Pericardium fibroblast (primary cell): ENCODE measurements at places on chromosomes 11 and 22. TPM values are rescaled to one million over a fixed set of nuclear protein-coding genes. Genes with fewer than 3 reads are reported as not detected.

Gene CRYBA4
- not detected in 2 replicates for total RNA-seq

Gene IGSF9B
- 0.51 and 1.6 TPM in 2 replicates for total RNA-seq

Gene BCR
- total RNA-seq: 18.8 and 28.6 TPM in 2 replicates

Gene GRIK4
- total RNA-seq: not detected in 2 replicates

Gene CTSW
- total RNA-seq: not detected in 2 replicates

Gene ENTHD1
- total RNA-seq: not detected in 2 replicates

Gene C11orf42
- total RNA-seq: not detected in 2 replicates

Gene CCDC89
- 2.0 and 4.7 TPM in 2 replicates for total RNA-seq

Gene LRP5
- total RNA-seq: 18.0 and 20.2 TPM in 2 replicates

Gene SHANK2
- total RNA-seq: 2.2 TPM in 1 of 2 replicates, not detected in the other

Gene PRG3
- not detected in 2 replicates for total RNA-seq

Gene PPP1CA
- 103 and 165 TPM in 2 replicates for total RNA-seq

Gene INTS4
- 15.1 and 16.5 TPM in 2 replicates for total RNA-seq

Gene SCGB2A2
- total RNA-seq: not detected in 2 replicates

Gene FAM180B
- total RNA-seq: 0.12 and 1.3 TPM in 2 replicates

Gene OR6T1
- not detected in 2 replicates for total RNA-seq

Gene OR8D1
- not detected in 2 replicates for total RNA-seq

Gene CCDC81
- under 0.01 TPM in 1 of 2 replicates, not detected in the other for total RNA-seq

Gene SRPRA
- 52.3 and 81.1 TPM in 2 replicates for total RNA-seq

Gene SCUBE1
- total RNA-seq: 0.09 and 0.23 TPM in 2 replicates

Gene RIMBP3C
- 1.1 and 1.3 TPM in 2 replicates for total RNA-seq

Gene CATSPER1
- not detected in 2 replicates for total RNA-seq

Gene INSC
- total RNA-seq: 0.17 TPM in 1 of 2 replicates, not detected in the other

Gene OR8A1
- total RNA-seq: not detected in 2 replicates

Gene KRTAP5-5
- not detected in 2 replicates for total RNA-seq

Gene DSCAML1
- not detected in 2 replicates for total RNA-seq

Gene HTR3A
- not detected in 2 replicates for total RNA-seq

Gene PATE4
- not detected in 2 replicates for total RNA-seq

Gene KRTAP5-11
- not detected in 2 replicates for total RNA-seq

Gene FBLN1
- total RNA-seq: 189 and 709 TPM in 2 replicates

Gene SAA4
- not detected in 2 replicates for total RNA-seq

Gene CD248
- 500 and 529 TPM in 2 replicates for total RNA-seq

Gene PLCB3
- total RNA-seq: 32.9 and 40.7 TPM in 2 replicates

Gene NLRP10
- not detected in 2 replicates for total RNA-seq

Gene KCNJ1
- not detected in 2 replicates for total RNA-seq

Gene HTR3B
- total RNA-seq: not detected in 2 replicates

Gene TMPRSS4
- total RNA-seq: not detected in 2 replicates

Gene SMC1B
- not detected in 2 replicates for total RNA-seq

Gene OR4D5
- not detected in 2 replicates for total RNA-seq

Gene GLB1L3
- total RNA-seq: not detected in 2 replicates

Gene POLR2F
- 45.1 and 84.4 TPM in 2 replicates for total RNA-seq

Gene H19
- total RNA-seq: 18,433 and 25,558 TPM in 2 replicates

Gene P4HA3
- total RNA-seq: 5.8 and 9.0 TPM in 2 replicates

Gene PDE2A
- total RNA-seq: 1.2 and 3.9 TPM in 2 replicates

Gene GGTLC2
- not detected in 2 replicates for total RNA-seq

Gene HBG2
- total RNA-seq: not detected in 2 replicates

Gene HOATZ
- not detected in 2 replicates for total RNA-seq

Gene TMEM151A
- 0.34 and 5.6 TPM in 2 replicates for total RNA-seq

Gene DKK3
- 45.8 and 147 TPM in 2 replicates for total RNA-seq

Gene OR51I1
- not detected in 2 replicates for total RNA-seq

Gene KCNC1
- total RNA-seq: not detected in 2 replicates

Gene GPHA2
- 0.35 TPM in 1 of 2 replicates, not detected in the other for total RNA-seq
